Fibroblast of skin of left quadriceps (primary cell): ENCODE measurements at places on chromosomes 4 and X.

DNA sequence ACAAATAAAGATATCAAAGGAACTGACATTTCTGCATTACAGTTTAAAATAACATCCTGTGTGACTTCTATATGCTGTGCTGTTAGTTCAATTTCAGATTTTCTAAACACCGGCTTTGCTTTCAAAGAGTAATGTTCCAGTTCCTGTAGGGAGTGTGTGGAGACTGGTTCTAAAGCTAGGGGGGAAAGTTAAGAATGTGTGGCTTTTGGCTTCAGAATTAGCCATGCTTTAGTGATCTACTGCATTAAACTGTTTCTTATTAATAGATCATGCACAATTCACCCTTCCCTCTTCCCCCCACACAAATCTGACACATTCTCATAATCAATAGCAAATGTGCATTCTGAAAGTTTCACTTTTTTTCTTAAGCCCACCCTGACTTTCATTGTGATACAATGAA, 32.0 kb upstream of the DKK2 start:
- DNase-seq, result peak; percentile 26

GRCh38 chr4:113718252-113718651, 43.3 kb downstream of the CAMK2D start:
- DNase-seq, result no peak

GRCh38 chr4:89488736-89489135, 181.1 kb upstream of the GPRIN3 start:
- DNase-seq, result no peak

GRCh38 chr4:123841447-123842121, 445.0 kb downstream of the SPRY1 start:
- no peak for DNase-seq

DNA sequence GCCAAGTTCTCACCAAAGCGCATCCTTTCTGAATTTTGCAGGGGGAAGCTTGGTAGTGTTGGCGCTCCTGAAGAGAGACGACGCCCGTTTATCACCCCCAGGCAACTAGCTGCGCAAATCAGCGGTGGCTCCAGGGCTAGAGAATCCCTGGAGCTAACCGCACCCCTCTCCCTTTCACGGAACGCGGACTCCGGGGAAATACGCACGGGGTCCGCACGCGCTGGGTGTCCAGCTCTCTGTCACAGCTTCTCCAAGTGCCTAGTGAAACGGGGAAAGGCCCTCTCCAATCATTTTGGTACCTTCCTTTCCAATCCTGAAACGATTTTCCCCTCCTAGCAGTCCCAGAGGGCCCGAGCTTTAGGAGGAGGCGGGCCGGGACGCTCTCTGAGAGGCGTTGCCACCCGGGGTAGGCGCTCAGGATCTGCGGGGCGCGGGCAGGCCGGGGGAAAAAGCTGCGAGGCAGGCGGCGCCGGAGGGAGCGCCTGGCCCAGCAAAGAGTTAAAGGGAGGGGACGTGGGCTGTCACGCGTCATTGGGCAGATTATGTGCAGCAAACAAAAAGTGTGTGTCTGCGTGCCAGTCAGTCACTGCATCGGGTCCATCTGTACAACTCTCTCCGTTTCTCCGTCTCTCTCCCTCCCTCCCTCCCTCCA, at the start of gene PRDM8:
PRDM8 (plus strand) TSS at position 582 of the 652 bp plus-strand sequence. CDS start 2,578 bp downstream, outside the sequence.
- DNase-seq, result no peak

- no peak for DNase-seq
Observed at GRCh38 chr4:146032234-146032860, 93.7 kb upstream of the ZNF827 start.

- DNase-seq, result peak; percentile 7
Observed at GRCh38 chrX:116317409-116317808, 119.0 kb upstream of the SLC6A14 start.

DNA sequence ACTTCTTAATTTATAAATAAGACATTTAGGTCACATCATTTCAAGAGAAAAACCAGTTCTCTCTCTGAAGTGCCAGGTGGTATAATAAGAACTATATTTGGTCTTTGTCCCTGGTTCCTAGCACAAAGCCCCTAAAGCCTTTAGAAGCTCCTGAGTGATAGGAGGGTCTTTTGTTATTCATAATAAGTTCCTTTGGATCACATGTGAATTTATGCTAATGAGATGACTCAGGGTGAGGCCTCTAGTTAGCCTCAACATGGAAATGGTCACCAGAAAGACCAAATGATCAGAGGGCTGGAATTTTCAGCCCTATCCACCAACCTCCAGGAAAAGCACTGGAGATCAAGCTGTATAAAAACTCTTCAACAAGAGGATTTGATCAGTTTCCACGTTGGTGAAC, 68.1 kb upstream of the BLTP1 start:
- no peak for DNase-seq

DNA sequence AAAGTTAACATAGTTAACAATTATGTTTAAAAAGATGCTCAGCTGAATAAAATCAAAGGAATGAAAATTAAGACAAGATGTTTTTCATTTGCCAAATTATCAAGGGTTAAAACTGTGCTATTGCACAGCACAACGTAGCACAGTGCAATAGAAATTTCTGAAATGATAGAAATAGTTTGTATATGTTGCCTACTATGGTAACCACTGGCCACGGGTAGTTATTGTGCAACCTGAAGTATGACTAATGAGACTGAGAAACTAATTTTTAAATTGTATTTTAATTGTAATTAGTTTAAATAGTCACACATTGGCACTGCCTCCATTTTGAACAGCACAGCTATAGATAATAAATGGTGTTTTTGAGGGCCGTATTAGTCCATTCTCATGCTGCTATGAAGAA, 343.1 kb upstream of the FAM241A start:
- DNase-seq, result peak; percentile 43

DNA sequence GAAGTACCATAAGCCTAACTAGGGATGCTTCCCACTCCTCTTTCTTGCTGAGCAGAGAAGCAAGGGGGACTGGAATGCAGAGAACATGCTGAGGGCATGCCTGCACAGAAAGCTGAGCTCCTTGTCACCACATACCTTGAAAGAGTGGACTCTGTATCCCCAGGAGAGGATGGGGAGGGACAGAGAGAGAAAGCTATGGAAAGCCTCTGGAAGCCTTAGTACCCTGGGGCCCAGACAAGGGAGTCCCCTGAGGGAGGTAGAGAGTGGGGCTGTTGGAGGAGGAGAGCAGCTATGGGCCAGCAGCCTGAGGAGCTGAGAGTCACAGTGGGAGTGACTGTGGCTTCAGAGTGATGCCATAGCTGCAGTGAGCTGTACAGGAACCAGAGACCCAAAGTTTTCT, 77.9 kb downstream of the RTL9 start:
- DNase-seq, result no peak

GRCh38 chrX:74925225-74926088, at the start of gene NEXMIF:
Gene NEXMIF (minus strand): TSS chrX:74925452.
- no peak for DNase-seq

DNA sequence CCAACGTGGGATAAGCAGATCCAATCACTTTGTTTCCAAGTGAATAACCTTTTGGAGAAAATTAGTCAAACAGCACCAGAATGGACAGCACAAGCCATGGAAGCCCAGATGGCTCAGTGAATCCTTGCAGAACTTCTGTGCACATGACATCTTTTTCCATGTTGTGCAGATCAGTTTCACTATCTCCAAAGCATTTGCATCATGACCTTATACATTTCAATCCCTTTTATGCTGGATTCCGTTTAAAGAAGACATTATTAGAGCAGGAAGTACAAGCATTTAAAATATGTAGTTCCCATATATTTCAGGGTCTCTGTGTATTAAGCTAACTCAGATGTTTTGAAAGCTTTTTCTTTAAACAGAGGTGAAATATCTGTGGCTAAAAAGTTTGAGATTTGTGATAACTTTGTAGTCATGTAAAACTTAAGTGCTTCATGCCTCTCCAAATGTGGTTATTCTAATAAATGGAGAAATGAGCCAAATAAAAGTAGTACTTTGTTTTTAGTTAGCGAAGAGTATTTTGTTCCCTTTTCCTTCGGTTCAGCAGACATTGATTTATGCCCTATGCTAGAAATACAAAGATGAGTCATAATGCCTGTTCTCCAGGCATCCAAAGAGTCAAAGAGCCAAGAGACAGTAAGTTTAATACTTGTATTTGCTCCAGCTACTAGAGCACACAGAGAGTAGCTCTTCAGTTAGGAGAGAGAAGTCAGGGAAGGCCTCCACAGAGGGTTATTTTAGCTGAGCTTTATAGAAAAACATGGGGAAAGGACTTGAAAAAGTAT, 39.0 kb downstream of the PLAC8 start:
- peak; percentile 76 for DNase-seq

DNA sequence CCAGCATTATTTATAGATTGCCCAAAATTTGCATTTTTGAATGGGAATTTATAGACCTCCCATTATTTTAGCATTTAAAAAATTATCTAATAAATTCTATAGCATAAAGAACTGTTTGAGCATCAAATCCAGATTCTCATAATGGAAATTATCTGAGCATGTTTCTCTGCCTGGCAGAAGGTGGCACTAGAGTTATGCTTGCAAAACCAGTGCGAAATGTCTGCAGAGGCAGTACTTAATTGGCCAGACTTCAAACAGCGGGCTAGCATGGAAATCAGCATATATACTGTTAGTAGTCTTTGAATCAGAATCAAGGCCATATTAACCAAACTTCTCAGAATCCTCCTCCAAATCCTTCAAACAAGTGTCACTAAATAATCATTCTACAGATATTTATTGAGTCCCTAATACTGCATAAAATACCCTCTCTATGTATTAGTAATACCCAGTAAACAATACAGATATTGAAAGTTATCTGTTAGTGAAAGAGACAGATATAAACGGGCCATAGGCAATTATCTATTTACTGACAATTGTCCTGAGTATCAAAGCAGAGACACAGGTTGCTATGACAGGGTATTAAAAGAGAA, 78.7 kb upstream of the DCLK2 start:
- peak; percentile 62 for DNase-seq

- DNase-seq, result no peak
Observed at GRCh38 chrX:119687661-119688413, 5.1 kb downstream of the SEPTIN6 start.

GRCh38 chrX:16114611-16115010, 8.8 kb upstream of the GRPR start:
- DNase-seq, result peak; percentile 96

DNA sequence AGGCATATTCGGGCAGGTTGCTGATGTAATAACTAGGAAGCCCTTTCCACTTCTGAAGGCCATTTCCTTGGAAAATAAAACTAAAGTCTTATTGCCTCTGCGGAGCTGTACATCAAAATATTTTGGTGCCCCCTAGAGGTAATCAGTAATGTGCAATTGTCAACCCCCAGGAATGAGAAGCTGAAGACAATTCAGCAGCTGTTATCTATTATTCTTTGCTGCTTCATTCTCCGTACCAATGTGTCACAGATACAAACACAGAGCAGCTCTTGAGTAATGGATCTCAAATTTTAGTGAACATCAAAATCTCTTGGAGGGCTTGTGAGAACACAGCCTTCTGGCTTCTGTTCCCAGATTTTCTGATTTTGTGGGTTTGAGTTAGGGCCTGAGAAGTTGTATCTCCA, 3.5 kb upstream of the SLIT2 start:
- DNase-seq, result peak; percentile 93

GRCh38 chr4:39716356-39716755, 18.4 kb downstream of the UBE2K start:
- no peak for DNase-seq

DNA sequence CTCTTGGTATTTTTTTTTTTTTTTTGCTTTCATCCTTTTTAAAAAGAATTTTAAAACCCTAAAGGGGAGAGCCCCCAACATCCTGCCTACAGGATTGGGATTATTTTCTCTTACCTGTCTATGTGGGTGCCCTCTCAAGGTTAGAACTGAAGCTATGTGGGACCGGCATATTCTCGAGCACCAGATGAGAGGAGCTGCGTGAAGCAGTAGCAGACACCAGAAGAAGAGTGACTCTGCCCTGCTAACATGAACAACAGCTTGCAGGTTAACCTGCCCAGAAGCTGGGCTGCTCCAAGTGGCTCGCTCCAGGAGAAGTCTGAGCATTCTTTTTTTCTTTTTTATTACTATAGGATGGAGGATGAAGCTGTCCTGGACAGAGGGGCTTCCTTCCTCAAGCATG, 102.6 kb upstream of the SLC4A4 start:
- DNase-seq, result no peak

GRCh38 chr4:154416190-154416547, 75.4 kb downstream of the DCHS2 start:
- no peak for DNase-seq

DNA sequence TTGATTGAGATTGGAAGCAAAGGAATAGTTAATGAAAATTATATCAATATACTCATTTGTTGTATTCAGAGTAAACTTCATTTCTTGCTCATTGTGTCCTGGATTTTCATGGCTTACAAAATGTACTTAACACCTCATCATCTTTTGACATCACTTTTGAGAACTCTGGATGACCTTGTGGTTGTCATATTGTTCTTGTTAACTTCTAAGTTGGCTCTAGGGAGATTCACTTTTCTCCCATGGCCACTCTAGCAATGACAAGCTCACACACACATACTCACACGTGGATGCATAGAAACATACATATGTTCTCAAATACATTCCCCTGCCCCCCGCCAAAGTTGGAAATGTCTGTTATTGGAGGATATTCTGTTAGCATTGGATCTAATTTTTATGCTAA, 15.3 kb downstream of the PHEX start:
- no peak for DNase-seq

DNA sequence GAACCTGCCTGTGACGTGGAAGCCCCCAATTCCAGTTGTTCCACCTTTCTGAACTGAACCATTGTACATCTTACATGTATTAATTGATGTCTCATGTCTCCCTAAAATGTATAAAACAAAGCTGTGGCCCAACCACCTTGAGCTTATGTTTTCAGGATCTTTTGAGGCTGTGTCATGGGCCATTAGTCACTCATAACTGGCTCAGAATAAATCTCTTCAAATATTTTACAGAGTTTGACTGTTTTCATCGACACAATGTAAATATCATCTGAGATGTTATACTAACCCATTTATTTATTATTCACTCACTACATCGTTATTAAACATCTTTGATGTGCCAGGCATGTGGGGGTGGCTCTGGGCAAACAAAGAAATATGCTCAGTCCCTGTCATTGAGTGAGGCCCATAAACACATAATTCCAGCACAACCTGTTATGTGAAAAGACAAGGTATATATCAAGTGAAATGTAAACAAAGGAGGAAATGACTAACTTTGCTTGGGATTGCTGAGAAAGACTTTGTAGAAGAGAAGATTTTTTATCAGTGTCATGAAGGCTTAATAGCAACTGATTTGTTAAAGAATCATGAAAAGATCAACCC, 34.5 kb upstream of the PPM1K start:
- no peak for DNase-seq

GRCh38 chrX:9260603-9261002, 204.3 kb upstream of the TBL1X start:
- no peak for DNase-seq

- DNase-seq, result peak; percentile 35
Observed at GRCh38 chrX:34382416-34382815, 250.3 kb upstream of the FAM47A start.

DNA sequence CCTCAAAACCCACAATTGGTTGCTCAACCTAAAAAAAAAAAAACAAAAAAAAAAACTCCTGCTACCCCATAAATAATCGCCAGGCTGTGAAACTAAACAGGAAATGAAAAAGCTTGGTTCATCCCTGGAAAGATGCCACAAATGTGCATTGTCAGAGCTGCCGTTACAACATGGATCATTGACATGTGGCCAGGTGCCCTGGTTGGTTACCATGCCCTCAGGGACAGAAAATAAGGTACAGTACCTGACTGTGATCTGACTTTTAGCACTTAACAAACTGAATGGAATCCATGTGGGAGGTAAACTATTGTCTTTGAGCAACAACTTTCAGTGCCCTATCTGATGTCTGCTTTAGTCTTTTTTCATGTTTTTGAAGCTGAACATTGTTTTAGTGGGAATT, 118.0 kb upstream of the RPL34 start:
- no peak for DNase-seq
